ENCODE measurements at places on chromosomes 1 and 21.

DNA sequence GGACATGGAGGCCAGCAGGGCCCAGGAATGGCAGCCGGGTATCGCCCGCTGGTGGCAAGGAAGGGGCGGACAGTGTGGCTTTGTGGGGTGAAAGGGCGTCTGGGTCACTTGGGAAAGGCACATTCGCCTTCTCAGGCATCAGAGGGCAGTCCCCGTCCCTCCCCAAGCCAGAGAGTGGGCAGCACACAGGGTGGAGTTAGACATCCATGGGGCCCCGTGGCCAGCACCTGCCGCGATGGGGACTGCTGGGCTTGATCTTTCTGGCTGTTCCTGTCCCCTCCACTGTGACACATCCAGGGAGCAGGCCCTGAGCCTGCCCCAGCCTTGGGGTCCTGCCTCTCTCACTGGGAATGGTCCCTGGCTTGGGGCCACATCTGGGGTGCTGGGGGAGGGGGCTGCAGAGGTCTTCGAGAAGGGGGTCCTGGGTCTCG lies 4.0 kb upstream of the TRPM2 start:
- DNase-seq, result no peak

GRCh38 chr1:38790422-38791163 lies 69.0 kb downstream of the RRAGC start:
- no peak for DNase-seq

GRCh38 chr1:220409771-220410595 lies 118.0 kb upstream of the MARK1 start:
- no peak for DNase-seq

DNA sequence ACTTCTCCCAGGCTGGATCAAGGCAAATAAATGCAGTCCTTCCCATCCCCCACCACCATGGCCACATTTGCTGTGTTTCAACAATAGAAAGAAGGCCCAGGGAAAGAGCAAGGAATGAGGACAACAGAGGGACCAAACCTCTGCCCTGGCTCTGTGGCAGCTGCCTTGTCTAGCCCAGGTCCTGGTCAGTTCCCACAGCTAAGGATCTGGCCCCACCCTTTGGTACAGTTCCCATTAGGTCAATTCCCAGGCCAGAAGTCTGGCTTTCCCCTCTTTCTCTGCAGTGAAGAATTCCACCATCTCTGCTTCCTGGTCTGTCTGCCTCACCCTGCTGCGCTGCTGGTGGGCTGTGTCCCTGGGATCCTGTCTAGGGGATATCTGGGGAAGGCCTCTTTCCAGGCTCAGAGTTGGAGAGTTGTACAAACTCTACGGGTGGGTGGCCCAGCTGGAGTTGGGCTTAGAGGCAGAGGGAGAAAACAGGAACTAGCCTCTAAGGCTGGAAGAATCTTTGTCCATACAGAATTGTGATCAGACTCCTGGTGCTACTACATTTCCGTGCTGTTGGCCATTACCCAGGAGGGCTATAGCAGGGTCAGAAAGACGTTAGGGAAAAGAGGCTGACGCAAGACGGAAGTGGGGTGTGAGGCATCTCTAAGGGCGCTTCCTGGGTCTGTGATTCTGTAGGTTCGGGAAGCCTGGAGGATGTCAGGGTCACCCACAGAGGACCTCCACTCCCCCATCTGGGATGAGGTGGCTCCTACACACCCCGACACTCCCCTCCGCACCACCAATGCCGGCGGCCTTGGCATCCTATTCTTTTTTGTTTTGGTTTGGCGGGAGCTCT lies 953 bp upstream of the NDUFS2 start:
- no peak for DNase-seq

- no peak for DNase-seq
Measured at GRCh38 chr1:4668743-4669700, 14.6 kb downstream of the AJAP1 start.

- no peak for DNase-seq
Measured at GRCh38 chr1:32341186-32341757, 5.2 kb upstream of the MARCKSL1 start.

GRCh38 chr1:11990303-11991032 lies 10.2 kb downstream of the MFN2 start:
- DNase-seq, result no peak

- no peak for DNase-seq
Measured at GRCh38 chr1:183838221-183838620, 33.3 kb downstream of the RGL1 start.

- DNase-seq, result no peak
Measured at GRCh38 chr1:1920608-1921458, 1.8 kb upstream of the TMEM52 start.

DNA sequence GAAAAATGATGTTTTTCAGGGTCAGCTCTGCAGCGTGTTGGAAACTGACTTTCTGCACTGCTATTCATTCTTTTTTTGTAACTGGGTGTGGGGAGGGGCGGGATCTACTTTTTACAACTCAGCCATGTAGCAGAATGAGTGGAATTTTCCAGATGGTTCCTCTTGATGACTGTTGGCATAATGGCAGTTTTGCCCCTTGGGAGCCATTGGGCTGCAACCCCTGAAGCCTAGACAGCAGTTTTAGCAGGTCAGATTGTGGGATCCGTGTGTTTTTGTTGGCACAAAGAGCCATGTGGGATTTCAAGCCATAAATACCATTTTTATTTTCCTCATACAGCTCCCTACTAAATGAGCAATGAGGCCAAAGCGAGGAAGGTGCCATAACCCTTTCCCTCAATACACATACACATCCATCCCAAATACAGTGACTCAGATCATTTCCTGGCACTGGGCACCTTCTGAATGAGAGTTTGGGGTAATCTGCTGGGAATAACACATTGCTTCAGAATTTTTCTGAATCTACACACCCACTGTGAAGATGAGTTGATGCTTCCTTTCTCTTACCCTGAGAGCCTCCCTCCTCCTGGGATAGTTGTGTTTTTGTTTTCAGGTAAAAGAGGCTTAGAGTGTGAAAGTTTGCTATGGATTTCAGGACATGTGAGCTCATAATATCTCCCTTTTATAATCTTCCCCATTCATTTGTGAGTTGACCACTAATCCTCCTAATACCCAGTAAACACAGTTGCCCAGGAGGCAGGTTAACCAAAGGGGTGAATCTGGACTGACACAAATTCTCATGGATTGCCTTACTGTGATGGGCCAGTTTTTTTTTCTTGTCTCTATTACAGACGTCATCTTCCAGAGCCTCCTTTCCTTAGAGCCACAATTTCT lies 13.1 kb downstream of the S100A10 start:
- no peak for DNase-seq

DNA sequence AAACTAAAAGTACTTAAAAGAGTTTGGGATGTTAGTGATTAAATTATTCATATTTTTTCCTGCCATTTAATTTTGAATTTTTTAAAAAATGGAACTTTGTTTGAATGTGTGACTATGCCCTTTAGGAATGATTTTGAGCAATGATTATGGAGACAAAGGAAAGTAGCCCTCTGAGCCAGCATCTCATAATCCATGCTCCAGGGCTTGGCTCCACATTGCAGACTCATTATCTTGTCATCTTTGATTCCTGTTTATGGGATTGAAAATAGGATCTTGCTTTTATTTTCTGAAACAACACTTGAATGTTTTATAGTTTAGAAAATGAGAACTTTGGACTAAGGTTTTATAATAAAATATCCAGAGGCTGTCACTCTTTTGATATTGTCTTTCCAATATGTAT lies 14.5 kb downstream of the AXDND1 start:
- DNase-seq, result no peak

GRCh38 chr1:199756066-199756465 lies 271.4 kb upstream of the NR5A2 start:
- no peak for DNase-seq

DNA sequence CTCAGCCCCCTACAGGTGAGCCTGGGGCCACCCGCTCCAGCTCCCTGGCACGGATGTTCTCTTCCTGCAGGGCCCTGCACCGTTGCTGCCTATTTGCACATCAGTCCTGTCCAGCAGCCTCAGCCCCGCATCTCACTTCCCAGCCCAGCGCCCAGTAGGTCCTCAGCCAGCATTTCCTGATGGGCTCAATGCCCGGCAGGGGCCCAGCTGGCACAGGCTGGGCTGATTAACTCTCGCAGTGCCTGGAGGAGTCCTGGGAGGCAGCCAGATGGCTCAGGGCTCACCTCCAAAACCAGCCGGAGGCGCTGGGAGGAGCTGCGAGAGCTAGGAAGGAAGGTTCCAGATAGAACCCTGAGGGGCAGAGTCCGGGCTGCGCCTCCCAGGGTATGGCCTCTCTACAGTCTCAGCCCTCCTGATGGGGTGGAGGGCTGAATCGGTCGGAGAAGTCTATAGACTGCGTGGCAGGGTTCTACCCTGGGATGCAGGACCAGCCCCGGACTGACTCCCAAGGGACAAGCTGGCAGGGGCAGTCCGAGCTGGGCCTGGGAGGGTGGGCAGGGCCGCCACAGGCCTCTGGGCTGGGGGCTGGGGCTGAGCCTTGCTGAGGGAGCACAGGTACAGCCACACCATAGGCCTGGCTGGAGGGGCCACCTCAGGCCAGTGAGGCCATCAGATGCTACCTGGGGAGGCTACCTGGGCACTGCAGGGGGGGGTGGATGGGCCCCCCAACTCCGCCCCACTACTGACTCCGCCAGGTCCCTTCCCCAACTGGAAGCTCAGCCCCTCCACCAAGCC lies 19.2 kb upstream of the CLSTN1 start:
- no peak for DNase-seq

DNA sequence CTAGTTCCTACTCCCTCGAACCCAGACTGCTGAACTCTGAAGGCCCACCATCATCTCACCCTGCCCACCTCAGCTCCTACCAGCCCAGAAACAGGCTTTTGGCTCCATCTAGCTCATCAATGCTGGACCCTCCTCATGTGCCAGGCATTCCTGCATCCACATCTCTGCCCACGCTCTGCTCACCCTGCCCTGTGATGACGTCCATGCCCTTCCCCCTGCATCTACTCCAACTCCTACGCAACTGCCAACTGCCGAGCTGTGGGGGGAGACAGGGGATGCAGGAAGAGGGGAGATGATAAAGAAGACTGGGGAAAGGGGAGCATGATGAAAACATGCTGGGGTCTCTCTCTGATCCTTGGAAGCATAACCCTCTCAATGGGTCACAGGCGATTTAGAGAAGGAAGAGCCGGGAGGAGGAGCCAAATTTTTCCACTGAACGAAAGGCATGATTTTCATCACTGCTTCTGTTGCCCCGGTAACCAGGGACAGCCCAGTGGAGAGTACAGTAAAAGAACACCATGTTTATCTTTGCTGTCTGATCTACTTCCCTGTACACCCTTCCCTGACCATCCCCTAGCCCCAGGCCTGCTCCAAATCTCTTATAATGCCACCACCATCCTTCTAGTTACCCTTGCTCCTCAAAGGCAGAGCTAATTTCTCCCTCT lies 44.3 kb downstream of the CD34 start:
- DNase-seq, result no peak

GRCh38 chr1:100953960-100954730 lies 58.3 kb downstream of the SLC30A7 start:
- no peak for DNase-seq

GRCh38 chr1:193929374-193930033 lies 743.1 kb upstream of the B3GALT2 start:
- no peak for DNase-seq

- DNase-seq, result no peak
Measured at GRCh38 chr1:91789273-91789997, 96.5 kb downstream of the TGFBR3 start.

- DNase-seq, result no peak
Measured at GRCh38 chr1:221089803-221090202, 210.6 kb downstream of the HLX start.

DNA sequence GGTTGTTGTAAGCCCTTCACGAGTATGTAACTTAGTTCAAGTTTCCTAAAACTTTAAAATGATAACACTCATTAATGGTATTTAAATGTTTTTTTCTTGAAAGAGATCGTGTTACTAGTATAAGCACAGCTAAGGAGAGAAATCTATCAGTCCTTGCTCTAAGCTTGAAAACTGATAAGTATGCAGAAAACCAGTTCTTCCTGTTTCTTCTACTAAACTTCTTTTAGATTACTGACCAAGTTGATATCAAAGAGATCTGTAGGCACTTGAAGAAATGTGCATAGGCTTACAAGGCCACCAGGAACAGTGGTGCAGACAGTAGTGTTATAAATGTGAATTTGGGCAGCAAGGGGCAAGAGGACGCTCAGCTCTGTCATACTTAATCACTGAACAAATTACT lies 3.9 kb downstream of the EFCAB14 start:
- no peak for DNase-seq

DNA sequence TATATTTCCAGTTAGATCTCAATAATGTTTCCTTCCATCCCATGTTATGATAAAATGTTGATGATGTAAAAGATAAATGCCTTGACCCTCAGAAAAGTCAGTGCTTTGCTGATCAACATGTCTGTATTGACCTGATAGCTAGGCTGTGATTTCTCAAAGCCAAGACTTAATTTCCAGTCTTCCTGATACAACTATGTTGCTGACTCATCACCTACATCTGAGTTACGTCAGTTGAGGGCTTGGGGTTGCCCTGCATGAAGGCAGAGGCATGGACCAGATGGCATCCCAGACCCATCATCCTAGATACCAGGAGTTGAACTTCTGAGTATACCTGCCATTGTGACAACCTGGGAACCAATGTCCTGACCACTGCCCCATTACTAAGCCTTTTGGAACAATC lies 4.8 kb downstream of the LCE1D start:
- DNase-seq, result no peak

GRCh38 chr1:227803933-227804332 lies 11.5 kb upstream of the PRSS38 start:
- no peak for DNase-seq

- no peak for DNase-seq
Measured at GRCh38 chr1:116560704-116561490, 9.9 kb downstream of the CD58 start.

DNA sequence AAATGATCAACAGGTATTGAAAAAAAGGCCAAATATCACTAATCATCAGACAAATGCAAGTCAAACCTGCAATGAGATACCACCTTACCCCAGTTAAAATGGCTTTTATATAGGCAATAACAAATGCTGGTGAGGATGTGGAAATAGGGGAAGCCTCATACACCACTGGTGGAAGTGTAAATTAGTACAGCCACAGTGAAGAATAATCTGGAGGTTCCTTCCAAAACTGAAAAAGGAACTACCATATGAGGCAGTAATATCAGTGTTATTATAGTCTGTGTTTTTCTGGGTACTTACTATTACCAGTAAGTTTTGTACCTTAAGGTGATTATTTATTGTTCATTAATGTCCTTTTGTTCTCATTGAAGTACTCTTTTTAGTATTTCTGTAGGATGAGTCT lies 201.3 kb downstream of the MRPL39 start:
- no peak for DNase-seq

- peak; percentile 40 for DNase-seq
Measured at GRCh38 chr1:204410688-204411450, 748 bp downstream of the PPP1R15B start.

DNA sequence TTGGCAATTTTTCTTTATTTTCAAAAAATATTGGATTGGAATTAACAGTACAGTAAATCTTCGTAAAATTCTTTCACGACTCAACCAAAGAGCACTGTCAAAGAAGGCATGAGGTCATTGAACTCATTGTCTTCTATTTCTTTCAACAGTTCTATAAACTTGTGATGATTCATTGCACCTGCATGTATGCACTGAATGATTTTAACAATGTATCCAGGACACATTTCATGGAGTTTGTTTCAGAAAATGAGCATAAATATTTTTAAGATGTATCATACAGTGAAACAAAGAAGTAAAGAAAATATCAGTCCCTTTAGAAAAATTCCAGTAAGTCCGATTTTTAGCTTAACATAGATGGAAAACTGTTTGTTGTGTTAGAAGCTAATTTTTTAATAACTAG lies 33.6 kb upstream of the CD34 start:
- DNase-seq, result no peak

All from activated T-cell treated with anti-CD3 and anti-CD28 coated beads for 48 hours (primary cell).